CD4-positive, alpha-beta T cell (primary cell): ENCODE measurements at places on chromosomes 1 and 21.

- H3K4me1 ChIP-seq, result peaks cover 5% of the 10 kb centered on the region
- H3K27ac ChIP-seq, result no peak overlapping the region
- no peak for DNase-seq
- no peaks in the 10 kb centered on the region for H3K36me3 ChIP-seq
- no peak overlapping the region for H3K4me3 ChIP-seq
- no peaks in the 10 kb centered on the region for H3K27me3 ChIP-seq
These were observed 29.6 kb downstream of the SLC1A7 start for GRCh38 chr1:53112861-53113260.

DNA sequence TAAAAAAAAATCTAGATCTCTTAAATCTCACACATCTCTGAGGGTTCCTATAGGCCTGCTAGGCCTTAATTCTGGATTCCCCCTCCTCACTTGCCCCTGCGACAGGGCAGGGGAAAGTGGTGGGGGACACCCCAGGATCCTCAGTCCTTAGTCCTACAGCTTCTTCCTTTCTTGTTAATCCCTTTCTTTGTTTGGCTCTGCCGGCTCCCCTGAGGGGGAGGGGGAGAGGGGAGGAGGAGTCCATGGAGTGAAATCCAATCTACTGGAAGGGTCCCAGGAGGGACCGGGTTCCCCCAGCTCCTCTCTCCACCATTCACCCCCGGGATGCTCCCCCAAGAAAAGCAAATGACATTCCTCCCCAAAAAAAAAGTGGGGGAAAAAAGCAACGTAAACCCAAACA is 8.5 kb downstream of the MEX3A start:
- no peak for DNase-seq
- H3K4me1 ChIP-seq, result no peaks in the 10 kb centered on the region
- no peak overlapping the region for H3K27ac ChIP-seq
- no peaks in the 10 kb centered on the region for H3K27me3 ChIP-seq

- peak overlapping the region; percentile 86 for H3K27ac ChIP-seq
- peaks cover 18% of the 10 kb centered on the region for H3K4me1 ChIP-seq
- H3K36me3 ChIP-seq, result no peaks in the 10 kb centered on the region
- H3K4me3 ChIP-seq, result peak overlapping the region; percentile 68
These were observed 1.2 kb downstream of the SH3GLB1 start for GRCh38 chr1:86705665-86705985.

DNA sequence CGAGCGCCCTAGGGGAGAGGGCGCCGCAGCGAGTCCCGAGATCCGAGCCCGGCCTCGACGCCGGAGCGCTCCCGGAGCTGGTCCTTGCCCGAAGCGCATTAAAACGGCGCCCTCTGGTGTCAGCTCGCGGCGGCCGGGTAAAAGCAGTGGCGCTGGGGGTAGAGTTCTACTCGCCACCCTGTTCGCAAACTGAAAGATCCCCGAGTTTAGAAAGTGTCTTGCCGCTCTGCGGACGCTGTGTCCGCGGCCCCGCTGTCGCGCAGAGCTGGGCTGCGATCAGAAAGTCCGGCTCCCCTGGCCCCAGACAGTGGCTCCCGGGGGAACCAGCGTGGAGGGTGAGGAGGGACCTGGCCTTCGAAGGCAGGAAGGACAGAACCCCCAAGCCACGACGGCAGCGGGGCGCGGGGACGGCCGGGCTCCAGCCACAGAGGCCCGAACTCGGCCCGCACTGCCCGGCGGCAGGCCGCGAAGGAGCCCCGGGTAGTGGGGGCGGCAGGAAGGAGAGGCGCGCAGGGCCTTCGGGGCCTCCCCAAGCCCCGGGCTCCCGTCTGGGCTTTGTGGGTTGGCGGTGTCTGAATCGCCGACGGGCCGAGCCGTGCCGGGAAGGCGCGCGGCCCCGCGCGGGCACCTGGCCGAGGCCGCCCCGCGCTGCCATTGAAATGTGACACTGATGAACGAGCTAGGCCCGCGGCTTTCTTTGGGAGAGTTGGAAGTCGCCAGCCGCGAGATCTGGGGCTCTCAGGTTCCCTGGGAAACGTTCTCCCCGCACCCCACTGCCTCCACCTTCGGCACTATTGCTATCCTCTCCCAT is 39.1 kb upstream of the NFIA start:
- no peaks in the 10 kb centered on the region for H3K36me3 ChIP-seq
- peaks cover 24% of the 10 kb centered on the region for H3K27me3 ChIP-seq
- no peak overlapping the region for H3K27ac ChIP-seq
- peak; percentile 81 for DNase-seq
- H3K4me3 ChIP-seq, result peak overlapping the region; percentile 56
- peaks cover 8% of the 10 kb centered on the region for H3K4me1 ChIP-seq

DNA sequence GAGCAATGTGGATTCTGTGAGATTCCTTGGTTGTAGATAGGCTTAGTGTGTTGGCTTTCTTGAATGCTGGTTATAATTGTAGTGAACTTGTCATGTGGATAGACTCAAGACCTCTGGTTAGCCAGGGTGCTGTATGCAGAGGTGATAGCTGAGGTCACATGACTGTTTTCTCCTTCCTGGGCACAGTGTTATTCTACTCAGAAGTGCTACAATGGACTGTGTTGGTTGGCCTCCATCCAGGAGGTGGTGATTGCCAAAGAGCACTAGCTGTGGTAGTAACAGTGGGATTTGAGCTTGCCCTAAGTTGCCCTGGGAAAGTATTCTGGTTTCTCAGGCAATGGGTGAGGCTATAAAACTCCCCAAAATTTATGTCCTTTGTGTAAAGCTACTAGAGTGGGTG is 71.6 kb downstream of the SH3BGR start:
- no peak for DNase-seq
- no peak overlapping the region for H3K27ac ChIP-seq
- H3K36me3 ChIP-seq, result no peaks in the 10 kb centered on the region

GRCh38 chr1:104746994-104747393 is 997.3 kb downstream of the AMY1C start:
- no peak overlapping the region for H3K27ac ChIP-seq
- no peak for DNase-seq
- no peaks in the 10 kb centered on the region for H3K4me1 ChIP-seq
- no peaks in the 10 kb centered on the region for H3K27me3 ChIP-seq
- H3K36me3 ChIP-seq, result no peaks in the 10 kb centered on the region

DNA sequence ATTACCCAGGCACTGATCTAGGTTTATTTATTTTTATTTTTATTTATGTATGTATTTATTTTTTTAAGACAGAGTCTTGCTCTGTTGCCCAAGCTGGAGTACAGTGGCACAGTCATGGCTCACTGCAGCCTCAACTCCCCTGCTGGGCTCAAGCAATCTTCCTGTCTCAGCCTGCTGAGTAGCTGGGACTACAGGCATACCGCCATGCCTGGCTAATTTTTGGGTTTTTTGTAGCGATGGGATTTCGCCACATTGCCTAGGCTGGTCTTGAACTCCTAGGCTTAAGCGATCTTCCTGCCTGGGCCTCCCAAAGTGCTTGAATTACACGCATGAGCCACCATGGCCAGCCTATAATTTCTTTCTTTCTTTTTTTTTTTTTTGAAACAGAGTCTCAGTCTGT is 9.4 kb downstream of the PHACTR4 start:
- H3K27me3 ChIP-seq, result no peaks in the 10 kb centered on the region
- H3K27ac ChIP-seq, result no peak overlapping the region
- H3K4me3 ChIP-seq, result no peak overlapping the region
- DNase-seq, result no peak

- H3K4me3 ChIP-seq, result no peak overlapping the region
- H3K36me3 ChIP-seq, result peaks cover 20% of the 10 kb centered on the region
- DNase-seq, result no peak
- no peaks in the 10 kb centered on the region for H3K27me3 ChIP-seq
These were observed 20.5 kb downstream of the DSTYK start for GRCh38 chr1:205190845-205191577.

DNA sequence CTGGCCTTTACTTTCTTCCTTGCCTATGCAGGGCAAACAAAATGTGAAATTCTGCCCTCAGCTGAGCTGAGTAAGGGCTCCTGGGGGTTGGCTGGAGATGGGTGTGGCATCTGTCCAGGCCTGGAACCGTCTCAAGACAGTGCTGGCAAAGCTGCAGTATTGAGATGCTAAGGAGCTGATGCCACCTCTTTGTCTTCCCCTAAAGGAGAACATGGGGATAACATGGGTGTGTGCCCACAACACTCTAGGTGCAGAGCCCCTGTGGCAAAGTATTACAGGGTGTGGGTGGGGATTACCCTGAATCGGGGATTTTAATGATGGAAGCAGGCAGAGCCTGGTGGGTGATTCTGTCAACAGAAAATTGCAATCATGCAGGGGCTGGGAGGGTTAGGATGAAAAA is 2.5 kb upstream of the ST3GAL3 start:
- peaks cover 19% of the 10 kb centered on the region for H3K4me1 ChIP-seq
- no peak overlapping the region for H3K27ac ChIP-seq
- no peak for DNase-seq
- H3K4me3 ChIP-seq, result no peak overlapping the region

- H3K4me1 ChIP-seq, result no peaks in the 10 kb centered on the region
- H3K27me3 ChIP-seq, result no peaks in the 10 kb centered on the region
- DNase-seq, result no peak
- H3K36me3 ChIP-seq, result no peaks in the 10 kb centered on the region
- no peak overlapping the region for H3K4me3 ChIP-seq
These were observed 59.8 kb upstream of the SLC35F3 start for GRCh38 chr1:233844692-233845091.

- H3K4me3 ChIP-seq, result no peak overlapping the region
- H3K27ac ChIP-seq, result no peak overlapping the region
- DNase-seq, result no peak
- H3K27me3 ChIP-seq, result no peaks in the 10 kb centered on the region
- H3K36me3 ChIP-seq, result no peaks in the 10 kb centered on the region
- H3K4me1 ChIP-seq, result no peaks in the 10 kb centered on the region
These were observed 12.2 kb upstream of the CLSTN1 start for GRCh38 chr1:9835758-9836631.

DNA sequence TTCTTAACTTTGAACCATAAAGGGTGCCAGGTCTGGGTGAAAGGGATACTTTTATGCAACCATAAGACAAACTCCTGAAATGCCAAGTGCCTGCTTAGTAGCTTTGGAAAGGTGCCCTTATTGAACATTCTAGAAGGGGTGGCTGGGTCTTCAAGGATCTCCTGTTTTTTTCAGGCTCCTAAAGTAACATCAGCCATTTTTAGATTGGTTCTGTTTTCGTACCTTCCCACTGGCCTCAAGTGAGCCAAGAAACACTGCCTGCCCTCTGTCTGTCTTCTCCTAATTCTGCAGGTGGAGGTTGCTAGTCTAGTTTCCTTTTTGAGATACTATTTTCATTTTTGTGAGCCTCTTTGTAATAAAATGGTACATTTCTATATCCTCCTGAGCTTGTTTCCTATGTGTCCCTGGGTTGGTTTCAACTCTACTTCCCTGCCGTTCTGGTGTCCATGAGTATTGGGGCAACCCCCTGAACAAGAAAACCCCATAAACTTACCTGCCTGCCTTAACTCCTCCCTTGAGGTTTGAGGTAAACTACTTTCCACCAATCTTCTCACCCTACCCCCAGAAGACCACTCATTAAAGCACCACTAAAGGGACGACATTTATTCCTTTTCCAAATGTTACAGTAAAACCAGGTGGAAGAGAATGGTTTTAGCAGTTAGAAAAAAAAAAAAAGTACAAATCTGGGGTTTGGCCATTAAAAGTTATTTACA is 2.6 kb downstream of the MARCKSL1 start:
- peaks cover 53% of the 10 kb centered on the region for H3K36me3 ChIP-seq
- no peaks in the 10 kb centered on the region for H3K27me3 ChIP-seq
- H3K4me1 ChIP-seq, result peaks cover 42% of the 10 kb centered on the region
- H3K4me3 ChIP-seq, result no peak overlapping the region
